Activated gamma-delta T cell (primary cell): ENCODE measurements at places on chromosomes 2 and 18.
A peak's percentile ranks its signal among the peaks of the same experiment; 100 is the strongest.

DNA sequence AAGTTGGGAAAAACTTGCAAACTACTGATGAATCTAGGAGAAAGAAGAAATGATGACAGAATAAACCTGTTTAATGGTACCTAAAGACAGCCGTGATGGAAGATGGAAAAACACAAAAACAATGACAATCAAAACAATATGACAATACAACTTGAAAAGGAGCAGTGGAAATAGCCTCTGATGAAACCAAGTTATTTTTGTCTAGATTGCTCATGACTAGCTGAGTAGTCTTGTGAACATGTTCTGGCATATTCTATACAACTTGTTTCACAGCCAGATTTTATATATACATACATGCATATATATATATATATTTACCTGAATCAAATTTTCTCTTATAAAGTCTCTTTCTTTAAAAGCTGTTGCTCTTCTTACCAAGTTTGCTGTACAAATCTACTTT, 439.1 kb downstream of the TGIF1 start:
- no peak for DNase-seq

DNA sequence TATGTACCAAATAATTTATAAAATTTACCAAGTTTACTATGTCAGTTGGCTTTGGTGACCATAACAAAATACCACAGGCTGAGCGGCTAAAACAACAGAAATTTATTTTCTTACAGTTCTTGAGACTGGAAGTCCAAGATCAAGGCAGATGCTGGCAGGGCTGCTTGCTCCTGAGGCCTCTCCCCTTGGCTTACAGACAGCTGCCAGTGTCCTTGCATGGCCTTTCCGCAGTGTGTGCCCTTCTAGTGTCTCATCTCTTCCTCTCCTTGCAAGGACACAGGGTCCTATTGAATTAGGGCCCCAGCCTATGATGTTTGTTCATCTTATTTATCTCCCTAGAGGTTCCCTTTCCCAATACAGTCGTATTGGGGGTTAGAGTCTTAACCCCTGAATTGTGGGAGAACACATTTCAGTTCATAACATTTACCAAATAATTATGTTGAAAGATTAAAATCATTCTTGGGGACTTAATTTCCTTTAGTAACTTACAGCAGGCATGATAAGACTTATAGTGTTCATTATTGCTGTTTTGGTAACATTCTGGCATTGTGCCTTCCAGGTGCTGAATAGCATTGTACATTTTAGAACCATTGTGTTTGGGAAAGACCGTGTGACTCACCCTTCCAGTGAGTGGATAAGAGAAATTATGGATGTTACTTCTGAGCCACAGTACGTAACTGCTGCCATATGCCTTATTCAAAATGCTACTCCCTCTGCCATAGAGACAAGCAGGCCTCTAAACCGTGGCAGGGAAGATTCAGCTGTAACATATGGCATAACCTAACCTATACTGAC, 317.5 kb downstream of the TMX3 start:
- no peak for DNase-seq

DNA sequence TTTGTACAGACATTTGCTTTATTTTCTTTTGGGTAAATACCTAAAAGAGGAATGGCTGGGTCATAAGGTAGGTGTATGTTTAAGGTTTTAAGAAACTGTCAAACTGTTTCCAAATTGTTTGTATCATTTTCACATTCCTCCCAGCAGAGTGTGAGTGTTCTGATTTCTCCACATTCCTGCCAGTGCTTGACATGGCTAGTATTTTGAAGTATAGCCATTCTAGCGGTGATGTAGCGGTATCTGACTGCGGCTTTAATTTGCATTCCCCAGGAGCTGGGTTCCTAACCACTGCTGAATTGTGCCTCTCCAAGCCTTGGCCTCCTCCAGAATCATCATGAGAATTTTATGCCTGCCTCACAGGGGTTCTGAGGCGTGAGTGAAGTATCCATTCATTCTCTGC, 61.8 kb upstream of the ARL4C start:
- DNase-seq = no peak

DNA sequence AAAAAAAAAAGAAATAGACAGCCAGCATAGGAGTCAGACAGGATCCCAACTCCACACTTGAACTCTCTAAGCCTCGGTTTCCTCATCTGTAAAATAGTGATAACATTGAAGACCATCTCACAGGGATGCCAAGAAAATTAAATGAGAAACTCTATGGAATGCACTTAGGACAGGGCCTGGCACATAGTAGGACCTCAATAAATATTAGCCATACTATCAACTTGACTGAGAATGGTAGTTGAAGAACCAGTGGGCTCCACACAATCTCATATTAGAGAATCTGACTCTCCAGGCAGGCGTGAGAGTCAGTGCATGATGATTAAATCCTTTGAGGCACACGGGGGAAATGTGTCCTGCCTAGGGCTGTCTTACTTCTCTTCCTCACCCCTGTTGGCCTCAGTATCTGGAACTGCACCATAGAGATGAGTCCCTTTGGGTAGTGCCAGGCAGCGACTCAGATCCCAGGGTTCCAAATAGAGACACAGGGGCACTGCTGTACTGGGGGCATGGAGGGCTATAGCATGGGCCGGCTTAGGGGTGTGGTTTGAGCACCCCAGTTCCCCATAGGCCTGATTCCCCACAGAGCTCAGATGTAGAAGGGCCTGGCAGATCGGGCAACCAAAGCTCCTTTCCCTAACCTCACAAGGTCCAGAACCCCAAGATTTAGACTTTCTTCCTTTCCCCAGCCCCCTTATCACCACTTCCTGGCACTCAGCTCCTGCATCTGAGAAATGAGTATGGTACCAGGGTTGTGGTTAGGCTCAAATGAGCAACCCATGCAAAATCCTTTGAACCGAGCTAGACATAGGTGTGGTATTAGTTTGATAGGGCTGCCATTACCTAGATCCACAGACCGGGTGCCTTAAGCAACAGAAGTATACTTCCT, 51.3 kb upstream of the CAB39 start:
- DNase-seq = no peak

DNA sequence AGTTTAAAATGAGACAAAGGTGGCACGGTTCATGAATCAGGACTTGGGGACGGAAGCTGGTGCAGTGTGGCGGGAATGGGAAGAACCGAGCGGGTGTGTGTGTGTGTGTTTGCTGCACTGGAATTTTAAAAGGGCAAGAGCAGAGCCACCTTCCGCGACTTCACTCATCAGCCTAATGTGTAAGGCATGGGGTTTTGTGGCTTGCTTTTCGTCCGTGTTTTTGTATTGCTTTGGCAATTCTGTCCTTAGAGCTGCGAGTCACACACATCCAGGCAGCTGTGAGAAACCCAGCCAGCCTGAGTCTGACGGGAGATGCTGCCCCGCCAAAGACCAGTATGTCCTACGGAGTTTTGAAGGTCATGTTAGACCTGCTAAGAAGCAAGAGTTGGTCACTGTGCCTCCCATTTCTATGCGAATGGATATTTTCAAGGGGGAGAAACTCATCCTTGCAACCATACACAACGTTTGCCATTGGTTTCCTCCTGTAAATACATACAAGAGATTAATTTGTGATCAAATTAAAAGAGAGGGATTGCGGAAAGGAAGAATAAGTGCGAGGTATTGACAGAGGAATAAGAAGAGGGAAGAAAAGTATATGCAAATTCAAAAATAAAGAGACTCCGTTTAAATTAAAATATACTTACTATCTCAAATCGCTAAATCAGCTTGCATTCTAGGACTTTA, 665 bp upstream of the CACNB4 start:
- DNase-seq = no peak

GRCh38 chr2:112156152-112156986, 18.2 kb downstream of the FBLN7 start:
- DNase-seq = peak; percentile 16

- no peak for DNase-seq
These were observed 93.6 kb downstream of the ZEB2 start for GRCh38 chr2:144426355-144426754.

GRCh38 chr2:27033253-27033852, 588 bp downstream of the TMEM214 start:
- DNase-seq = no peak

- no peak for DNase-seq
These were observed 62.1 kb downstream of the MEX3C start for GRCh38 chr18:51135364-51135763.

GRCh38 chr2:117738991-117739839, 75.3 kb upstream of the DDX18 start:
- no peak for DNase-seq

- no peak for DNase-seq
These were observed 298.5 kb downstream of the EN1 start for GRCh38 chr2:118548880-118549488.

DNA sequence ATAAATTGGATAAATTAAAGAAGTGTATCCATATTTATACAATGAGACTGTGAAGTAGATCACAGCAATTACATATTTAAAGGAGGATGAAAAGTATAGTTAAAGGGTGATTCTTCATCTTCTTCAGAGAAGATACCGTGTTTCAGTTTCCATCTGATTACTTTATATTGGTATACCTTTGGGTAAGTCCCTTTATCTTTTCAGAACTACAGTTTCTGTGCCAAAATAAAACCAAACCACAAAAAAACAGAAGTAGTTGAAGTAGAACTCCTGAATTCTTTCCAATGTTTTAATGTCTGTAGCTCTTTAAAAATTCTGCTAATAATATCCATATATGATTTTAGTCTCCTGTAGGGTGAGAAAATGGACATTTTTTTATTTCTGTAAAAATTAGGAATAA, 231.2 kb upstream of the LINC00305 start:
- DNase-seq = no peak

GRCh38 chr2:130882111-130882690, 45.5 kb downstream of the ARHGEF4 start:
- DNase-seq = no peak

- no peak for DNase-seq
These were observed 94.4 kb downstream of the MEP1B start for GRCh38 chr18:32284284-32284683.

DNA sequence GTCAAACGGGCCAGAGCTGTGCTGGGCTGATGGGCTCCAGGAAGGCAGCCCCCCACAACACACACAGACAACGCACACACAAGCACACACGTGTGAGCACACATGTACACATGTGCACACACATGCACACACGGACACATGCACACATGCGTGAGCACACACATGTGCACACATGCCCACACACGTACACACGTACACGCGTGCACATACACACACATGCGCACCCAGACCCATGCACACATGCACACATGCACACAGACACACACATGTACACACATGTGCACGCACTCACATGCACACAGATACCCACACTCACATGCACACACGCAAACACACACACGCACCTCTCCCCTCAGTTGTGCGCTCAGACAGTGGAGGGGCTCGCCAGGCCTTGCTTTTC, 31.2 kb upstream of the HPCAL1 start:
- DNase-seq = no peak

DNA sequence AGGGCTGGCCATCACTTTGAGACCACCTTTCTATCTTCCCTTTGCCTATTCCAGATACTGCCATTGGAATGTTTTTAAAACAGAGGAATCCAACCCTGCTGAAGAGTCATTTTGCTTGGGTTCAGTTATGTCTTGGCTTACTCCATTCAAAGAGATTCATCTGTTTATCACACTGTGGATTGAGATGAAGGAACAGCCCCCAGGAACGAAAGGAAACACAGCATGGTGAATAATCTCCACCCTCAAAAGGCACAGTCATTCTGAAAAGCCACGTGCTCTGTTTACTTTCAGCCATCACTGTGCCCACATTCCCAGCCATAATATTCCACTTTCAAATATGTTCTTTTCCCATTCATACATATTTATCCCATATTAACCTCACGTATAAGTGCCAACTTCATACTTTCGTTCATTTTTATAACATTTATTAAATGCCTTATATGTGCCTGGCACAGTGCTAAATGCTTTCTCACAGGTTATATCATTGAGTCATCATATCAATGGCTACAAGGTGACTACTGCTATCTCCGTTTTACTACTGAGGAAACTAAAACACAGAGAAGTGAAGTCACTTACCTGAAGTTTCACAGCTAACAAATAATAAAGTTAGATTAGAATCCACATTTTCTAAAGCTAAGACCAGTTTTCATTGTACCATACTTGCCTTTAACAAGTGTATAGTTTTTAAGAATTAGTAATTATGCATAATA, 143.6 kb downstream of the OSR1 start:
- no peak for DNase-seq

GRCh38 chr2:235725016-235725489, 231.2 kb downstream of the AGAP1 start:
- no peak for DNase-seq

DNA sequence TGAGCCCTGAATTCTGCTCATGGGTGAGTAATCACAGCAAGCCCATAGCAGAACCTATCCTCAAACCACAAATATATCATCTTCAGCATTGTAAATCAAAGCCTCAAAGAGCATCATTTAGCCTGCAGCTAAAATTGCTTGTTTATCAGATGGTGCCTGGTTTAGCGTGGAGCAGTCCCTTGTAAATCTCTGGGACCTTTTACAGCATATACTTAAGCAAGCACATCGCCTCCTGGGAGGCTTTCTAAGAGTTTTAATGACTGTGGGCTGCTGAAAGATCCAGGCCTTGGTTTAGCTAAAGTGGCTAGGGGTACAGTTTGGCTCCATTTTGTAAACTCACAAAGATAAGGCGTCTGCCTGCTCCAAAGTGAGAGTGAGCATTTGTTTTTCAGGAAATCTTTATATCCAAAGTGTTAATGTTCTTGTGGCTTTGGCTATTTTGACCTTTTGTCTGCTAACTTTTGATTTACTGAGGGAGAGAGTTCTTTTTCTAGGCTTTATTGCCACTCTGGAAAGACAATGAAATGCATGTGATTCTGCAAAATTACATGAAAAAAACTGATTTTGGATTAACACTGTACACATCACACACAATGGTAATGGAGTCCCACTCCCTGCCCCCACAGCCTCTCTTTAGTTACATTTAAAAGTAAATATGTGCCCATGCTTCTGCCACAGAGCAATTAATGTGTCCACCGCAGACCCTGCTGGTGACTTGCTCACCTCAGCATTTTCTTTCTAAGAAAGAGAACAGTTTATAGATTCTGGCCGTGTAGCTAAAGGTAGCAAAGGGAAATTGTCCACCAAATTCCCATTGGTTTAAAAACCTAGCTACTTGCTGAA, 194.8 kb downstream of the LNPK start:
- no peak for DNase-seq

DNA sequence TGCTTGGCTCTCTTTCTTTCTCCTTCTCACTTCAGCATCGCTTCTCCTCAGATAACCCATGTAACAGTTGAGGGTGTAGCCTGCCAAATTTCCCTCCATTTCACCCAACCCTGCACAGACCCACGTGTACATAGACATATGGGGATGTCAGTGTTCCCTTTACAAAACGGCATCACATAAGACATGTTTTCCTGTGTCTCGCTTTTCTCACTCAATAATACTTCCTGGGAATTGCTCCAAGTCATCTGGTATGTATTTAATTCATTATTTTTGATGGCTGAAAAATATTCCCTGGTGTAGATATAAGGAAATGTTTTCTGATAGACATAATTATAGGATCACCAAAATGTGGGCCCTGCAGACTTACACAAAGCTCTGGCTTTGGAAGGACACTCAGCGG, 176.8 kb downstream of the LOXHD1 start:
- DNase-seq = no peak

GRCh38 chr18:63207835-63208234, 111.7 kb downstream of the BCL2 start:
- DNase-seq = no peak

GRCh38 chr2:205723179-205723578, 40.9 kb downstream of the NRP2 start:
- DNase-seq = no peak

- no peak for DNase-seq
These were observed 290.7 kb downstream of the CYP26B1 start for GRCh38 chr2:71856773-71857525.

GRCh38 chr18:45802814-45803492, 22.5 kb upstream of the SIGLEC15 start:
- DNase-seq = no peak
